ENCODE measurements at places on chromosomes 2 and 18.

GRCh38 chr2:22912398-22912797 lies 472.6 kb upstream of the KLHL29 start:
- DNase-seq = no peak

DNA sequence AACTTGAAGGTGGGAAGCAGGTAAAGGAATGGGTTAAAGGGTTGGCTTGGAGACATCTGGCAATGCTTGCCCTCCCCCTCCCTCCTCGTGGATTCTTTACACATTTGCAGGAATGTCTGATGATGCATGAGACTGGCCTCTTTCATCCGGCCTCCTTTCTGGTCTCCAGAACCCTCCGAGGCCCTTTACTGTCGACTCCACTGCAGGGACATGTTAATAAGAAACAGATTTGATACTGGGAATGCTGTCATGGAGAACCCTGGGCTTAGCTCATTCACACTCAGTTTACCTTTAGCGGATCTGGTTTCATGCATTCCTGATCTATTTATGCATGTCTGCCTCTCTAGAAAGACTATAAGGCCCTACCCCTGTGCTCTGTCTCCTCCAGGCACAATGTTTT lies 238.7 kb downstream of the TGIF1 start:
- no peak for DNase-seq

DNA sequence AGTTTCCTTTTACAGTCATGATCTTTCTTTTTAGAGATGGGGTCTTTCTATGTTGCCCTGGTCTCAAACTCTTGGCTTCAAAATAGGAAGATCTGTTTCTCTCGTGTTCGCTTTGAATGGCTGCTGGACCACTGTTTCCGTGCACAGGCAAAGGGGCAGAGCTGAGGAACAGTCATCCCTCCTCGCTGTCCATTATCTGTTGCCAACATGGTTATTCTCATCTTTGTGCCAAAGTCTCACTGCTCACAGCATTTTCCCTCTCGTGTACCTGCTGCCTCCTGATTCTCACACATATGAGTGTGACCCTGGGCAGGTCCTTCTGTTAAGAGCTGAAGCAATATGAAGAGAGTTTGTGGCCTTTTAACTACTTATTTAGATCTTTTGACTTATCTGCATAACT lies 28.0 kb upstream of the CCNYL1 start:
- no peak for DNase-seq

DNA sequence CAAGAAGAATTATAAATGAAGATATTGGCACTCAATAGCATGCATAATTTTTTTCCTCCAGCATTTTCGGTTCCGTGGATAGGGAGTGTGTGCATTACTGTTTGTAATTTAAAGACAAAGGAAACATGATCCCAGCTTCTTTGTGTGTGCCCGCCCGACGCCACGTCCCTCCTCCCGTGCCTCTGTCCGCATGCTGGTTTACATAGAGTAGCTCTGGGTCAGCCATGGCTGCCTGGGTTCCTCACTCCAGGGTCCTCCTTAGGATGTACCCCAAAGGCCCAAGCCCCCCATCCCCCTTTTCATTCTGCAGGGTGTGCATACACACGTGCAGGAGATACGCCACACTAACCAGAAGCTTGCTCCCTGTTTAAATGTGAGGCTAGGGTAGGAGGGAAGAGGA lies 214.7 kb downstream of the KLHL29 start:
- no peak for DNase-seq

DNA sequence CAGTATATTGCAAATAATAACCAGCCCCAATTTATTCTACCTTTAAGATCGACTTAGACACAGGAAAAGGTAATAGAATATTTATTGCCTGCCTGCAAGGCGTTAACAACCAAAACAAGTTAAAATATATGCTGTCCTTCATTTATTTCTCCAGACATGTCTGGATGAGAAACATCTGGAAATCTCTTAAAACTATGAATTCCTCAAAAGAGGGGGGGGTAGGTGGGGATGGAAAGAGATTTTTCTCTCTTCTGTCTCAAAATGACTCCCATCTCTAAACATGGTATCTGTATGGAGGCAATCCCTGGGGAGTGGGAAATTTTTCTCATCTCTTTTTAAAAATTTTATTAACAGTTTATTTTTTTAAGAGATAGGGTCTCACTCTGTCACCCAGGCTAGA lies 113.0 kb downstream of the CDH2 start:
- no peak for DNase-seq

DNA sequence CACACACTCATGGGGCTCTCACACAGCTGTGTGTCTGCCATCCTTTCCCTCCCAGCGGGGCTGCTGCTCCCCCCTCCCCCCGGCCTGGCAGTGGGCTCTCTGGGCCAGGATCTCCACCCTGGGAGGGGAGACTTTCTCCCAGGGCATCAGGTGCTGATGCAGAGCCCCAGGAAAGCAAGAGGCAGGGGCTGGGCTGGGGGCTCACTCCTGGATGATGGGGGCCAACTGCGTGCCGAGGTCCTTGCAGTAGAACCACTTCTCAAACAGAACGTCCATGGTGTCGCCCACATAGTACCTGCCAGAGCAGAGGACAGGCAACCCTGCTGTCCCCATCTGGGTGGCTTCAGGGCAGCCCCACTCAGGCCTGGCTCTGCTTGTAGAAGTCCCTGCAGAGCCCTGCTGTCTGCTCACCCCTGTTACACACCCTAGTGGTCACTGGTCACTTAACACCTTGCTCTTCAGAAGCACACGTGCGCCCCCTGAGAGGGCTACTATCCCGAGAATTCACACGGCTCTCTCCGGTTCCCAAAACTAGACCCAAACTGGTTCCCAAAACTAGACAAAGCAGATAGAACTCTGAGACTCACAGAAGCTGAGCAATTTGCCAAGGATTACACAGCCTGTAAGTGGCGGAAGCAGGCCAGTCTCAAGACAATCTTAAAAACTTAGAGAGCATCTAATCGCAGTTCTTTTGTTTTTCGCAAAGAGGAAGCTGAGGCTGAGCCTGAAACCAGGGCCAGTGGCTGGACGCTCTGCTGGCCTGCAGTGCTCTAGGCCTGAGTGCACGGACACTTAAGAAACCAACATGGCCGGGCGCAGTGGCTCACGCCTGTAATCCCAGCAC lies 6.6 kb upstream of the OXER1 start:
- DNase-seq = no peak

DNA sequence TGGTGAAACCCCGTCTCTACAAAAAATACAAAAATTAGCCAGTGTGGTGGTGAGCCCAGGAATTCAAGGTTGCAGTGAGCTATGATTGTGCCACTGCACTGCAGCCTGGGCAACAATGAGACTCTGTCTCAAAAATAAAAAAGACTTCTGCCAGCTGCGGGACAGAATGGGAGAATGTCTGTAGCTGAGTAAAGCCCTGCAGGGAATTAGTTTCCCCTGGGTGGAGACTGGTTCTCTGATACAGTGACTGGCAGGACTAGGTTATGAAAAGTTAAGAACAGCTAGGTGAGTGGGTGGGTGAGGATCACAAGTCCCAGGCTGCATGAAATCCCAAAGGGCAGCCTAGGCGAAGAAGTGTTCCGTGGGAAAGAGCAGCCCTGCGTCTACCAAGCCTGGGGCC lies 13.8 kb upstream of the CATIP start:
- no peak for DNase-seq

DNA sequence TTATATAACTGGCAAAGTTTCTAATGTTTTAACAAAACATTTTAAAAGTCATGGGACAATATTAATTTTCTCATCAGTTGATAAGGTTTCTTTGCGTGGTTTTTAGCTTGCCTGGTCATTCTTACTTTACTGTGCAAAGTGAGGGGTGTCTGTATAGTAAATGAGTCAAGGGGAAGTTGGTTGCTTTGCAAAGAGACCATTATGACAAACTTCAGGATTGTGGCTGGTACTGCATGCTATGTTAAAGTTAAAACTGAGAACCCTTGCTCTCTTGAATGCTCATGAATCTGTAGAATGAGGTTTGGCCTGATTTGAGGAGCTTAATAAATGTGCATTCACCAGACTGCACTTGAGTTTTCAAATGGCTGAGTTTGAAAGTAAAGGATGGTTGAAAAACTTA lies 47.0 kb downstream of the COL4A4 start:
- no peak for DNase-seq

DNA sequence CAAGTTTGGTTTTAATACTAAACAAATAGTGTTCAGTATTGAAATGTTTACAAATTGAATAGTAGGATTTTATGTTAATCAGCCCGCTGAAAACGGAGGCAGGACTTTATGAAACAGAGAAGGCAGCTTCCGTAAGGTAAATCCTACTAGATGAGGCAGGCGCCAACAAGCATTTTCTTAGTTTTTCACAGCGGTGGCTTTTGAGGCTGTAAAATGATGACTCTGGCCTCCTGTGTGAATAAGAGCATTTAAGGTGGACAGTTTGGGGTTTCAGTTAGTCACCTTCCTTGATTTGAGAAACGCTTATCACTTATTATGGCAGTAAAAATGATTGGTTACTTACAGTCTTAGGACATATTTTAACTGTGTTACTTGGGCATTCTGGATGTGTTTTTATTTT lies 212.9 kb downstream of the PTGR3 start:
- no peak for DNase-seq

DNA sequence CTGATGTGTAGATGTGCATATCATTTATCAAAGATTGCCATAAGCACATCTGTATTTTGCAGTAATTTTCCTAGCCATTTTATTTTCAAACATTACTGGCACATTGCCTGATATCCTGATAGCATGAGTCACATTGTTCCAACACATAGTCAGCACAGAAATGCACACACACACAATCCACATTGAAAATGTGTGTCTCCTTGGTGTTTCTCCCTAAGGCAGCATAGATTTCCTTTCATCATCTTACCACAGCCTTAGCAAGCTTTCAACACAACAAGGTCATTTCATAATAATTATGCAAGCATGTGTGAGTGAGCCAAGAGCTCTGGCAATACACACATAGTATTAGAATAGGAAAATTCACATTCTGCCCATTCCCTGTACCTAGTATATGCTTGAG lies 245.4 kb upstream of the MEIS1 start:
- no peak for DNase-seq

DNA sequence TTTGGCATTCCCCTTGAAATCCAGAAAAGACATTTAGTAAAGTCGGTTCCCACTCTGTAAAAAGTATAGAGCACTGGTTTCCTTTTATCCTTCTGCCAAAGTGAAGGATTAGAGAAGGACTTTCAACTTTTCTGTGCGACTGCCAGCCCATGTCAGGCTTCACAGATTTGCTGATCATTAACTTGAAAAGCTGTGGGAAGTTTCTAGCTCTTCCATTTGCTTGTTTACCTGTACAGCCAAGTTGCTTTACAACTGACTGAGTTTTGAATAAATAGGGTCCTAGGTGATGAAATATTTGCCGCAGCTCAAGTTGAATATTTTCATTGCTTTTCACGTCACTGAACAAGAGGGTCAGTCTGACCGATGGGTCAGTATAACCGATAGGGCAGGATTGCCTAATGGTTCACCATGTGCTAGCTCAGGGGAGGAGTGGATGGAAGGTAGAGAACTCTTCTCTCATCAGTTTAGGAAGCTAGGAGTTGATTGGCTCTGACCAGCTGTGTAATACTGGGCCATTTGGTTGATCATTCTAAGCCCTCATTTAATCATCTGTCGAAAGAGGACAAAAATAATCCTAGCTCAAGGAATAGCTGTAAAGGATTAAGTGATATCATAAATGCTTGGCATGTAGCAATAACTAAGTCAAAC lies 30.4 kb downstream of the UPP2 start:
- DNase-seq = no peak

DNA sequence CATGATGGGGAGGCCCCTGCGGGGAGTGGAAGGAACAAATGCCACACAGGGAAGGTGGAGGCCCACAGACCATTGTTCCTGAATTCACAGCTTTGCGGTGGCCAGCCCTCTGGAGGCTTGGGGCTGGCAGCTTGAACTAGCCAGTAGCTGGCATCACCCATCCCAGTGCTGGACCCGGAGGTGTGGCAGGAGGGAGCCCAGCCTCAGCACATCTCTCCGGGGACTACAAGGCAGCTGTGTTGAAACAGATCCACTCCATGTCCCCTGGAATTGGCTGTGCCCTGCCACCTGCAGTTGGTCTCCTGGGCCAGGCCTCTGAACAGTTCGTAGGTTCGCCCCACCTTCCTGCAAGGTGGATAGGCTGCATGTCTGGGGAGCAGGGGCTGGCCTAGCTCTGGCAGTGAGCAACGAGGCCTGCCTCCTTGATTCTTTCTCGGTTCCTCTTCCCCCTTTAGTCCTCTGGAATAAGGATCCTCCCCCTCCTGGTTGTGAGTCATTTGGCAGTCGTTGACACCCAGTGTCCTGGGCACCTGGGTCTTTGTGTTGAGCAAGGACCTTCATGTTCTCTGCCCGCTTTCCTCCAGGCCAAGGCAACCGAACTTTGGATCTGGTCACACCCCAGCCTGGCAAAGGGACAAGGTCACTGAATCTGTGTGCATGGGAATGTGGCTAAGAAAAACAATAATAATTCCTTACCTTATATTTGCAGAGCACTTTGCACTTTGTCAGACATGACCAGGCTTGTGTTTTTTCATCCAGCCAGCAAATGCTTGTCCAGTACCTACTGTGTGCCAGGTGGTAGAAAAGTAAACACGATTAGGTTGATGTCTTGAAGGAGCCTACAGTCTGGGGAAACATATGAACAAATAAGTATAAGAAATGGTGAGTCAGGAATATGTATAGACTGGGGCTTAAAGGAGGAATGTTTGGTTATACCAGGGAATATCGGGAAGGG lies 55.0 kb upstream of the MCFD2 start:
- DNase-seq = peak; percentile 88

GRCh38 chr2:41899189-41899588 lies 148.6 kb upstream of the PKDCC start:
- no peak for DNase-seq

Measured in RWPE2 (cell line).